ENCODE measurements at places on chromosomes 13 and 19.

DNA sequence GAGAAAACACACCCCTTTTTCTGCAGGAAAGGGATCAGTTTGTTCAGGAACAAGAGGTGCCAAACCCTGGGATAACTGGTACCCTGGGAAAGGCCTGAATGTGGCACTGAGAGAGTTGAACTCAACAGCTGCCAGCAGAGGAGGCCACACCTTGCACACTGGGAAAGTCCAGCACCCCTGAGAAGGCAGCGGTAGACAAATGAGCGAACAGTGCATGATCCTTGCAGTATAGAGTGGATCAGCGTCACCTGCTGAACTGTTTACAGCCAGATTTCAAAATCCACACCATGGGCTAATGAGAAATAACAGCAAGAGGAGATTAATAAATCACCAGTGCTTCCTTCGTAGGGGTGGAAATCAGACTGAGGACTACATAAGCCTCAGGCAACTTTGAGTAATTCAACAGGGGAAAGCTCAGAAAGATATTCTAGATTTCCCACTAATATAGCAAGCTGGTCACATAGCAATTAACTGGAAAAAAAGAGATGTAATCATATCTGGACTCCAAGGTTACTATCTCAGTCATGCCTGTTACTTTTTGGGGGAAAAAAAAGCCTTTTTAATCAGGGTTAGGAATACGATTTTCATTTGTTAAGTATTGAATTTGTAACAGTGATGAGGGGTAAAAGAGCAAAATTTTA is 52.0 kb downstream of the DCT start:
- DNase-seq: no peak

- DNase-seq: no peak
Measured at GRCh38 chr19:50870417-50871089, 2.7 kb upstream of the KLK2 start.

DNA sequence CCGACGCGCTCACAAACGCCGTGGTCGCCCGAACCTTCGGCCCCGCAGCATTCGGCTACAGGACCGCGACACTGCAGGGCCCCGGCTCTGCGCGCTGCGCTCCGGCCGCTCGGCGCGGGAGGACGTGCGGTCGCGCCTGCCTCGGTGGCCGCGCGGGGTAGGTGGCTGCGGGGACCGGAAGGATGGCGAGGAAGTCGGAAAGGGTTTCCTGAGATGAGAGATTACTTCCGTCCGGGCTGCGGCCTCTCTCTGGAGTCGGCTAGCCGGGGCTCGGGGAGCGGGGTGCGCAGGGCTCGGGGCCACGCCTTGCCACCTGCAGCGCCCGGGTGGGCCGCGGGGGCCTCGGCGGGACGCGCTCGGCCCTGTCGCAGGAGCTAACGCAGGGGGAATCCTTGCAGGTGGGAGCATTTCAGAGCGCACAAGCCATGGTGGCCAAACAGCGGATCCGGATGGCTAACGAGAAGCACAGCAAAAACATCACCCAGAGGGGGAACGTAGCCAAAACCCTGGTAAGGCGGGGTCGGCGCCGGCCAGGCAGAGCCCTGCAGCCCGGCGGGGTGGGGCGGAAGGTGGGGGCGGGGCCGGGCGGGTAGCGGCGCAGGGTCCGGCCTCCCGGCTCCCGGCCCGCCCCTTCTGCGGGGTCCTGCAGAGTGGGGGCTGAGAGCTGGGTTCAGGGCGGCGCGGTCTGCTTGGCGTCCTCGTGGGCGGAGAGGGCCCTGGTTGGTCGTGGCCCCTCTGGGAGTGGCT is at the start of gene SERP2:
Gene SERP2, plus strand, starts transcription at position 224 of the 747 bp plus-strand sequence. Its CDS starts 202 bp downstream, at position 426.
- DNase-seq: no peak

- no peak for DNase-seq
Measured at GRCh38 chr19:42477117-42477516, 34.4 kb upstream of the CXCL17 start.

DNA sequence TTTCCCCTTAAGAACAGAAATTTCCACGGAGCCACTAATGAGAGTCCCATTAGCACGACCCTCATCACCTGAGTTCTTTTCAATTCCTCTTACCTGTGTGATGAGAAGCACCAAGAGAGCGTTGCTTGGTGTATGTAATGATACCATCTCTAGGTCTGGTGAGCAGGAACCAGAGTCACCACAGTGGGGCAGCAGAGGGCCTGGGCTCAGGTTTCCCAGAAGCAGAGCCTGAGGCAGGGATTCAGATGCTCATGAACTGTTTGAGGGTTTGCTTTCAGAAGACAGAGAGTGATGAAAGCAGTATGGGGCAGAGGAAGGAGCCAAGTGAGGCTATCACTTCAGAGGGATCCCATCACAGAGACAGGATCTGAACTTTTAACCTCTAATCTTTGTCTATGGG is 3.1 kb upstream of the PTPRH start:
- peak; percentile 61 for DNase-seq

- DNase-seq: peak; percentile 57
Measured at GRCh38 chr19:18340190-18340989, at the start of gene PGPEP1. PGPEP1 (plus strand) TSS chr19:18340598; CDS start chr19:18340682, 84 bp downstream.

GRCh38 chr13:34421347-34421719 is 520.7 kb upstream of the NBEA start:
- no peak for DNase-seq

- DNase-seq: no peak
Measured at GRCh38 chr19:8536282-8536681, 22.3 kb upstream of the ZNF414 start.

DNA sequence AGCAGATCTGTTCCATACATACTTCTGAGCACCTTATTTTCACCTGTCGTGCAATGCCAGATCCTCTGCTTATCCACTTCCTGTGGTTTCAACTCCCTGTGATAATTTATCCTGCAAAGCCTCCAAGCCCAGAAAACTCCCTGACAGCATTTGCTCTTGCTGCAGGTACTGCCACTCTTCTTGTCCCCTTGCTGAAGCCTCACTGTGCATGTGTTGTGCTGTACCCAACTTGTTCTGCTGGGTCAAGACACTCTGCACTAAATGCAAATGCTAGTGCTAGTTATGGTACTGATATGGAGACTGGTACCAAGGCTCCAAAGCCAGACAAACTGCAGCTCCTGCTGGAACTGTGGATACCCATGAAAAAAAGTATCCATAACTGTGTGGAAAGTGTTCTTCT is 315.4 kb upstream of the MIR17HG start:
- no peak for DNase-seq

GRCh38 chr13:79481685-79482052 is 714 bp downstream of the NDFIP2 start:
- no peak for DNase-seq

- DNase-seq: no peak
Measured at GRCh38 chr13:74219566-74219965, 85.4 kb upstream of the KLF12 start.

GRCh38 chr19:42571116-42571515 is 23.6 kb downstream of the CEACAM8 start:
- peak; percentile 57 for DNase-seq

DNA sequence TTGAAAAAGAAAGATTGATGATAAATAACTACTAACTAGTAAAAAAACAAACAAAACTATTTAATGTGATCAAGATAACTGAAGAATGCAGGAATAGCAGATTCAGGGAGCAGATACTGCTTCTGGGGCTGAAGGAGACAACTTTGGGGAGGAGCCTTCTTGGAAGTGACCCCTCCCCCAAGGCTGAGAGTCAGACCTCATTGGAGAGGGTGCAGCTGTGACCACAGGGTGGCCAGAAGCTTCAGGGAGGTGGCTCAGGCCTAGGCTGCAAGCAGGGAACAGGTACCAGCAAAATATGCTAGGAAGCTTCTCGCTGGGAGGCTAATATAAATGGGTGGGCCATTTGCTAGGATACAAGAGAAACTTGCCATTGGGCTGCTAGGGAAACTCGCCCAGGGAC is 149.9 kb downstream of the MYO16 start:
- DNase-seq: no peak

DNA sequence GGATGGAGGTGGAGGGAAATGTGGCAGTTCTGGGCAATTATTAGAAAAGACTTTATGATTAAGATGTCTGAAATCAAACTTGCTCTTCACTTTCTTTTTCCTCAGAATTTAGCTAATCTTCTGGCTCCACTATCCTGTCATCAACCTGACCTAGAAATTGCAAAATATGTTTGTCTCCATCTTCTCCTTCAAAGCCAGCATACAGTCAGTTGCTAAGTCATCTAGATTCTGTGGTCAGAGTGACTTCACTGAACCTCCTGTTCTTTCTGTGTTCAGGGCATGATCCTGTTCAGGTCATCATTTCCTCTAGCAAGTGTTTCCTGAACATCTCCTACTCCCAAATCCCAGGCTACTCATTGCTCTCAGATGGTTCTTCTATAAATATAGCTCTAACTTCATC is 10.8 kb upstream of the CCNA1 start:
- peak; percentile 83 for DNase-seq

DNA sequence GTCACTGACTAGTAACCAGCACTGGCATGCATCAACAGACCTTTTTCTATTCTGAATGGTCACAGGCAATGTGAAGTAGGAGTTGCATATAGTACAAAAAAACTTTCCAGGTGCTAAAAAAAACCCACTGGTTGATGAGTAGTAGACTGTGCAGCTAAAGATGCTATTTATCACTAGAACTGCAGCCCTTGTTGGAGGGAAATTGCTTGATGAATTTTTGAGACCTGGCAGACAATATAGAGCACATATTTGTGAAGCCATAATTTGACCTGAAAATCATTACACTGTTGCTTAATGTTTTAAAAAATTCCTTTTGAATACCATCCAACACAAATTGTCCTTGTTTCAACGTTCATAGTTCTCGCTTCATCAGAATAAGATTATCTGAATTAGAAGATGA is 441.0 kb downstream of the KLF12 start:
- no peak for DNase-seq

GRCh38 chr19:33713194-33713593 is 83.5 kb upstream of the KCTD15 start:
- DNase-seq: no peak

- peak; percentile 98 for DNase-seq
Measured at GRCh38 chr19:51136851-51137551, 5.1 kb upstream of the SIGLEC7 start.
